ENCODE measurements at places on chromosomes 1 and 21. TPM values are rescaled to one million over a fixed set of nuclear protein-coding genes. Genes with fewer than 3 reads are reported as not detected.

- H3K4me3 ChIP-seq, result no peak overlapping the region
- H3K36me3 ChIP-seq, result no peaks in the 10 kb centered on the region
- 0 out of 2 replicates have a peak, but pooled peaks cover under 1% of the 10 kb centered on the region for H3K4me1 ChIP-seq
- peak; percentile 7 for DNase-seq
- no peak overlapping the region for H3K27ac ChIP-seq
- no peaks in the 10 kb centered on the region for H3K27me3 ChIP-seq
Observed at GRCh38 chr1:84442256-84442655, 36.8 kb upstream of the RPF1 start.

Gene TMOD4
- 1.3 TPM for total RNA-seq

Gene ASCL5
- total RNA-seq, result 0.54 TPM

DNA sequence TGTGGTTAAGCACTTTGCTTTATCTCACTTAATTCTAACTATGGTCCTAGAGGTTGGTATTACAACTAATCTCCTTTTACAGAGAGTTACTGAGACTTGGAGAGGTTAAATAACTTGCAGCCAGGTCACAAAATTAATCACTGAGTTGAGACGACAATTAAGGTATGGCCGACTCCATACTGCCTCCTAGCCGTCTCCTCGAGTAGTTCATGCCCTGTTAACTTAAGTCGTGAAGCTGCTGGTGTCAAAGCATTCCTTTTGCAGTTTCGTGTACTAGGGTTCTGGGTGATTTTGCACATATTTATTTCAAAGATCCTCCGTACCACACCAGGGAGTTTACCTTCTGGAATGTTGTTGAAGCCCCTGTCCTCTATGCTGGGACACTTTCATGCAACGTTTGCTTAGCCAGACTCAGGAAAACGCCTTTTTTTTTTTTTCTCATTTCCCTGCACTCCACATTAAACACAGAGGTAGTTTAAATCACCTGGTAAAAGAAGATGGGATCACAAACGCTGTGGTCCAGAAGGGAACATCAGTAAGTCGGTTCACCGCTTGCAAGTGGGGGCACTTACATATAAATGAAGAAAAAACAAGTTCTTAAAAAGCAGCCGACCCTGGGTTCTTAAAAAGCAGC is 570 bp upstream of the NEK7 start:
- no peaks in the 10 kb centered on the region for H3K36me3 ChIP-seq
- peaks cover 22% of the 10 kb centered on the region for H3K4me1 ChIP-seq
- no peaks in the 10 kb centered on the region for H3K27me3 ChIP-seq
- H3K4me3 ChIP-seq, result peak overlapping the region; percentile 84

GRCh38 chr1:55244476-55245099 is 29.4 kb upstream of the USP24 start:
- no peaks in the 10 kb centered on the region for H3K27me3 ChIP-seq
- H3K4me3 ChIP-seq, result no peak overlapping the region
- no peaks in the 10 kb centered on the region for H3K36me3 ChIP-seq
- H3K4me1 ChIP-seq, result no peaks in the 10 kb centered on the region
- H3K27ac ChIP-seq, result no peak overlapping the region

DNA sequence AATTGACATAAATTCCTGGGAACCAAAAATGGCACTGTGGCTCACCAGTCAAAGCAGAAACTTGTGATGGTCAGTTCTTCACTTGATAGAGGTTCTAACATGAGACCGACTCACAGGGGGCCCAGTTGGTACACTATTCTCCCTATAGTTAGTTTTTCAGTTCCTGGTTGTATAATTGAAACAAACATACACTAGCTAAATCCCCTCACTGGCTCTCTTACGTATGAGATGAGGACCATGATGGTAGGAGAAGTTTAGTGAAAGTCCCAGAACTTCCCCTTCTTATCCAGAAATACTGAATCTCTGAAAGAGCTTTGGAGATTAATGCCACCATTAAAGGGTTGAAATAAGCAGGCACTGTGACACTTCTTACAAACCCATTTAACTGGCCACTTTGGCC is 2.8 kb upstream of the S100B start:
- DNase-seq, result no peak
- no peak overlapping the region for H3K4me3 ChIP-seq
- H3K27ac ChIP-seq, result no peak overlapping the region
- H3K36me3 ChIP-seq, result no peaks in the 10 kb centered on the region
- peaks cover 27% of the 10 kb centered on the region for H3K4me1 ChIP-seq

DNA sequence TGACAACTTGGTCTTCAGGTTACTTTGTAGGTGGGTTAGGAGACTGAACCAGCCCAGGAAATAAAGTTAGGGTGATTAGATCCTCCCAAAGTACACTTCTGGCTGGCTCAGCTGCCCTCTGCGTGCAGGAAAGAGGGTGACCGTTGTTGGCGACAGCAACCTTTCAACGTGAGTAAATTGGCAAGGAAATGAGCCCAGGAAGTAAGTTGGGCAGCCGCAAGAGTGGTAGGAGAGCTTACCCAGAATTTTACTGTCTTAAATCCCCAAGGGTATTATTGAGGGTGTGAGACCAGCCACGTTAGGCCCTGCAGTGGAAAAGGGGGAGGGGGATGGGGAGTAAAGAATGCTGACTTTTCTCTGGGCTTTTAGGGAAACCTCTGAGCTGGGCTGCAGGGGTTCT is 1.6 kb downstream of the TENT5C start:
- peaks cover 25% of the 10 kb centered on the region for H3K4me1 ChIP-seq
- H3K4me3 ChIP-seq, result peak overlapping the region; percentile 94
- peak; percentile 74 for DNase-seq
- H3K27ac ChIP-seq, result no peak overlapping the region

GRCh38 chr21:17921579-17922530 is 102.7 kb upstream of the C21orf91 start:
- DNase-seq, result no peak
- no peaks in the 10 kb centered on the region for H3K36me3 ChIP-seq
- H3K4me3 ChIP-seq, result no peak overlapping the region
- no peaks in the 10 kb centered on the region for H3K27me3 ChIP-seq

GRCh38 chr1:189941922-189942321 is 535.7 kb downstream of the BRINP3 start:
- H3K4me1 ChIP-seq, result no peaks in the 10 kb centered on the region
- H3K36me3 ChIP-seq, result no peaks in the 10 kb centered on the region
- no peaks in the 10 kb centered on the region for H3K27me3 ChIP-seq
- no peak overlapping the region for H3K27ac ChIP-seq

- H3K4me1 ChIP-seq, result no peaks in the 10 kb centered on the region
- no peak overlapping the region for H3K4me3 ChIP-seq
- no peak for DNase-seq
- no peak overlapping the region for H3K27ac ChIP-seq
- H3K27me3 ChIP-seq, result no peaks in the 10 kb centered on the region
- peaks cover 6% of the 10 kb centered on the region for H3K36me3 ChIP-seq
Observed at GRCh38 chr1:230260831-230261230, 165.3 kb downstream of the PGBD5 start.

Gene LIPI
- not detected for total RNA-seq

- no peak overlapping the region for H3K27ac ChIP-seq
- H3K4me3 ChIP-seq, result no peak overlapping the region
- H3K36me3 ChIP-seq, result no peaks in the 10 kb centered on the region
- no peaks in the 10 kb centered on the region for H3K27me3 ChIP-seq
- no peak for DNase-seq
Observed at GRCh38 chr1:220398238-220398637, 126.0 kb upstream of the RAB3GAP2 start.

- H3K4me1 ChIP-seq, result no peaks in the 10 kb centered on the region
- no peak for DNase-seq
- no peaks in the 10 kb centered on the region for H3K36me3 ChIP-seq
Observed at GRCh38 chr1:92929461-92929860, 31.8 kb downstream of the DIPK1A start.

- no peak overlapping the region for H3K27ac ChIP-seq
- H3K36me3 ChIP-seq, result no peaks in the 10 kb centered on the region
- H3K27me3 ChIP-seq, result no peaks in the 10 kb centered on the region
- 0 out of 2 replicates have a peak, but pooled peaks cover 3% of the 10 kb centered on the region for H3K4me1 ChIP-seq
- H3K4me3 ChIP-seq, result no peak overlapping the region
- no peak for DNase-seq
Observed at GRCh38 chr21:28826021-28826420, 166.7 kb downstream of the LTN1 start.

- H3K27ac ChIP-seq, result no peak overlapping the region
- peak; percentile 67 for DNase-seq
- no peaks in the 10 kb centered on the region for H3K27me3 ChIP-seq
- H3K4me1 ChIP-seq, result peaks cover 19% of the 10 kb centered on the region
Observed at GRCh38 chr1:101382135-101382534, 145.3 kb downstream of the S1PR1 start.

DNA sequence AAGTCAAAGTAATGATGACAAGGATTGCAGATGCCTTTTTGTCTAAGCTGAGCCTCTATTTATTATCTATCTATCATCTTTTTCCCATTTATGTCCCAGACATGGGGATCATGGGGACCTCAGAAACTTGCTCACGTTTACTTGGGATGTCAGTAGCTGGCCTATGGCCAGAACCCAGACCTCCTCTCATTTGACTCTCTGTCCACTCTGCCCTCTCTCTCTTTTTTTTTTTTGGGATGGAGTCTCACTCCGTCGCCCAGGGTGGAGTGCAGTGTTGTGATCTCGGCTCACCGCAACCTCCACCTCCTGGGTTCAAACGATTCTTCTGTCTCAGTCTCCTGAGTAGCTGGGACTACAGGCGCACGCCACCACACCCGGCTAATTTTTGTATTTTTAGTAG is 3.7 kb upstream of the ID3 start:
- H3K4me3 ChIP-seq, result no peak overlapping the region
- H3K27ac ChIP-seq, result peak overlapping the region; percentile 70
- DNase-seq, result no peak
- no peaks in the 10 kb centered on the region for H3K36me3 ChIP-seq
- peaks cover 29% of the 10 kb centered on the region for H3K27me3 ChIP-seq

- peaks cover 31% of the 10 kb centered on the region for H3K4me1 ChIP-seq
- DNase-seq, result no peak
- H3K4me3 ChIP-seq, result no peak overlapping the region
- H3K27me3 ChIP-seq, result no peaks in the 10 kb centered on the region
- H3K27ac ChIP-seq, result no peak overlapping the region
- H3K36me3 ChIP-seq, result no peaks in the 10 kb centered on the region
Observed at GRCh38 chr1:58156124-58156468, 390.4 kb downstream of the OMA1 start.

- no peak overlapping the region for H3K4me3 ChIP-seq
- DNase-seq, result no peak
- H3K36me3 ChIP-seq, result no peaks in the 10 kb centered on the region
Observed at GRCh38 chr1:240474133-240474614, 137.8 kb downstream of the GREM2 start.

GRCh38 chr1:18344755-18345154 is 136.0 kb upstream of the KLHDC7A start:
- DNase-seq, result no peak
- no peaks in the 10 kb centered on the region for H3K27me3 ChIP-seq
- no peak overlapping the region for H3K4me3 ChIP-seq
- no peaks in the 10 kb centered on the region for H3K36me3 ChIP-seq
- H3K4me1 ChIP-seq, result peaks cover 10% of the 10 kb centered on the region
- no peak overlapping the region for H3K27ac ChIP-seq

Gene ARHGAP29
- total RNA-seq, result 6.9 TPM

GRCh38 chr1:81391125-81391828 is 409.5 kb upstream of the ADGRL2 start:
- H3K4me3 ChIP-seq, result no peak overlapping the region
- H3K36me3 ChIP-seq, result no peaks in the 10 kb centered on the region
- H3K27ac ChIP-seq, result no peak overlapping the region
- H3K27me3 ChIP-seq, result no peaks in the 10 kb centered on the region
